ENCODE measurements at places on chromosomes 12 and 14. TPM values are rescaled to one million over a fixed set of nuclear protein-coding genes. Genes with fewer than 3 reads are reported as not detected.

- no peaks in the 10 kb centered on the region for H3K36me3 ChIP-seq
- H3K4me1 ChIP-seq, result no peaks in the 10 kb centered on the region
- no peak overlapping the region for H3K4me3 ChIP-seq
These were observed 13.5 kb downstream of the HAL start for GRCh38 chr12:95982602-95983001.

DNA sequence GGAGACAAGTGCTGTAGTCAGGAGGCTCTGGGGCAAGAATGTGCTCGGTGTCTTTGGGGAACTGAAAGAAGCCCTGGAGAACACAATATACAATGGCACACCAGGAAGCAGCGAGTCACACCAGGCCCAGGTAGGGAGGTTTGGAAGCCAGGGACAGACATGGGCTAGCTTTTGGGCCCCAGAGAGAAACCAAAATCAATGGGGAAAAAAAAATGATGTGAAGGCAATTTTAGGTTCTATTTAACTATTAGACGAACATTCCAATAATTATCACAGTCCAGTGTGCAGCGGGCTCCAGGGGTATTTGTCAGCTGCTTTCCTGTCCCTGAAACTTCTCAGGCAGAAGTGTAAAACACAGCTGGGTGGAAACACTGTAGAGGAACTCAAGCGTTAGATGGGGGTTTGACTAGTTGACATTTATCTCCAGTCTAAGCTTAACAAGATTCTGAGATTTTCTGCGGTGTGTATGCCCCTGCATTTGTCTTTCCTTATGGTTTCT, 21.8 kb upstream of the EGLN3 start:
- no peak for DNase-seq
- peaks cover 7% of the 10 kb centered on the region for H3K4me1 ChIP-seq

DNA sequence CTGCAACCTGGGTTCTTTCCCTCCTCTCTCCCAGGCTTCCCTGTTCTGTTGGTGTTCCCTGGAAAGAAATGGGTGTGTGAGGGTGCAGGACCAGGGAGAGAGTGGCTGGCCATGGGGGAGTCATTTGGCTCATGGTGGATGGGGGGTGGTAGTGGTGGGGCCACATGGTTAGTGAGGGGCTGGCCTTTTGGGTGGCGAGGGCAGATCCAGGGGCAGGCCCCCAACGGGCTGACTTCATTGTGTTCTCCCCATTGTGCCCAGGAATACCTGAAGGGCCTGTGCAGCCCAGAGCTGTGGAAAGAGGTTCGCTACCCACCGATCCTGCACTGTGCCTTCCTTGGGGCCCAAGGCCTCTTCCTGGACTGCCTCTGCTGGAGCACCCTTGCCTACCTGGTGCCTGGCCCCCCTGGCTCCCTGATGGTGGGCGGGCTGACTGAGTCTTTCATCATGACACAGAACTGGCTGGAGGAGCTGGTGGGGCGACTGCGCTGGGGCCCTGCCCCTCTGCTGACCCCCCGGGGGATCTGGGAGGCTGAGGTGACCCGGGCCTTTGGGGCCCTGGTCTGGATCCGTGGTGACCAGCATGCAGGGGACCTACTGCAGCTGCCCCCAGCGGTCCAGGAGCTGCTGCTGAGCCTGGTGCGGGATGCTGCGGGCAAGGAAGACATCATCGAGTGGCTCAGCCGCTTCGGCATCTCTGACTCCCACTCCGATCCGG, 9.0 kb downstream of the NYNRIN start:
- no peak overlapping the region for H3K27ac ChIP-seq
- no peak overlapping the region for H3K4me3 ChIP-seq
- H3K27me3 ChIP-seq, result peaks cover 25% of the 10 kb centered on the region
- H3K4me1 ChIP-seq, result no peaks in the 10 kb centered on the region

DNA sequence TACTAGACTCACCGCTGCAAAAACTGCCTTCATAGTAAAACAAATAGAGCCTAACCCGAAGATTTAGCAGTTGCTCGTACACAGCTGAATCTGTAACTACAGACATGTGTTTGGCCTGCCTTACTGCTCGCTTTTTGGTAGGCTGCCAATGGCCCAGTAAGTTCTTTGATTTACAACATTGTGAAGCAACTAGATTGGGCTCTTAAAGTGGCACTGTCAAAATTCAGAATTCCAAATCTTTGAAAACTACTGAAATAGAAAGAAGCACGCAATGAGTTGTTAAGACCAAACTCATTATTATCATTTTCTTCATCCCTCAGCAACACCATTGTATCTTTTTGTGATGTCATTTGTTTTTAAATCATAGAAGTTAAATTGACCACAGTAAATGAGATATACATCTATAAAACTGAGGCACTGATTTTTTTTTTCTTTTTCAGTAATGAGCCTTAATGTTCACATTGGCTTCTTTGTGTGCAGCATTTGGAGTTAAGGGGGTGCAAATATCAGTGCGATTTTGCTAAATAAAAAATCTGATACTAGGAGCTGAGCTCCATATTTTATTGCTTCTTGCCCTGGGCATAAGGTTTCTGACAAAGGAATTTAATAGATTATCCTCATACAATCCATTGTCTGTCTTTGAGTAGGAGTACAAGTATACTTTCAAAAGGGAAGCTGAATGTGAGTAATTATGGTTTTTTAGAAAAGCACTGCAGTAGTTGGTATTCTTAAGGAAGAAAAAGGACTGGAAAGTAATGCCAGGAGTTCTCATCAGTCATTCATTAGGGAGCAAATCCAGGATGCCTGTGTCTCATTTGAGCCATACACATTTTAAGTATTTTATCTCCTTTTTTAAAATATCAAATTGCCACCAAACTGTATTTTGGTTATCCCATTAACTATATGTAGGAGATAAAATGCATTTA, 138.5 kb downstream of the KICS2 start:
- no peak overlapping the region for H3K4me3 ChIP-seq
- DNase-seq, result no peak
- H3K27ac ChIP-seq, result no peak overlapping the region
- H3K4me1 ChIP-seq, result peaks cover 5% of the 10 kb centered on the region

- DNase-seq, result peak; percentile 43
- H3K27ac ChIP-seq, result peak overlapping the region; percentile 79
- peaks cover 9% of the 10 kb centered on the region for H3K36me3 ChIP-seq
- peaks cover 15% of the 10 kb centered on the region for H3K27me3 ChIP-seq
- peak overlapping the region; percentile 82 for H3K4me3 ChIP-seq
These were observed 1.6 kb downstream of the CTDSP2 start for GRCh38 chr12:57844709-57845477.

- no peaks in the 10 kb centered on the region for H3K27me3 ChIP-seq
- H3K36me3 ChIP-seq, result no peaks in the 10 kb centered on the region
- peaks cover 46% of the 10 kb centered on the region for H3K4me1 ChIP-seq
- no peak for DNase-seq
These were observed 69.6 kb upstream of the KRAS start for GRCh38 chr12:25320123-25321006.

GRCh38 chr14:55915456-55915855, 202.8 kb upstream of the PELI2 start:
- no peak overlapping the region for H3K4me3 ChIP-seq
- H3K27me3 ChIP-seq, result peaks cover 5% of the 10 kb centered on the region
- no peak for DNase-seq
- H3K27ac ChIP-seq, result no peak overlapping the region

DNA sequence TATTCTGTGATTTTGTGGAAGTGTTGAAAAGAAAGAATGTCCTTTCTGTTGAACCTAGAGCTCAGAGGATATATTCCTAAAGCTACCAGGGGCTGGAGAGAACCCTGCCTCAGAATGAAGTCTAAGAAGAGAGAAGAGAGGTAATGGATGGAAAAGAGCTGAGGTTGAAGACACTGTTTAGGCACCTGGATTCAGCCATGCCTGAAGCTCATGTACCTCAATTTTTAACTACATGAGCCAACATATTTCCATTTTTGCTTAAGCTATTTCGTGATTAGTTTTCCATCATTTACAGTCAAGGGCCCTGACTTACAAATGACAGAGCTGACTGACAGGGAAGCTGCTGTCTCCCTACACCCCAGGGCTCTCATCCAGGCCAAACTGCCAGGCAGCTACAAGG, 10.7 kb downstream of the CAMKK2 start:
- peaks cover 17% of the 10 kb centered on the region for H3K4me1 ChIP-seq
- peak overlapping the region; percentile 46 for H3K27ac ChIP-seq
- no peaks in the 10 kb centered on the region for H3K27me3 ChIP-seq
- H3K36me3 ChIP-seq, result peaks cover 8% of the 10 kb centered on the region

Gene TOMM20L
- not detected for total RNA-seq

Gene LRRC10
- total RNA-seq, result not detected

Gene FSCB
- not detected for total RNA-seq
